ENCODE measurements at places on chromosomes 1 and 21.

- DNase-seq, result no peak
These were observed 23.4 kb downstream of the MAPKAPK2 start for GRCh38 chr1:206708058-206708457.

GRCh38 chr1:1282998-1283397 lies 2.8 kb downstream of the SCNN1D start:
- DNase-seq, result no peak

GRCh38 chr1:70008660-70009059 lies 196.7 kb downstream of the LRRC40 start:
- no peak for DNase-seq

GRCh38 chr1:240790856-240791255 lies 178.9 kb upstream of the GREM2 start:
- no peak for DNase-seq

- no peak for DNase-seq
These were observed 36.0 kb upstream of the COL6A2 start for GRCh38 chr21:46061950-46062349.

Measured in retina (tissue), 1 donor.